ENCODE measurements at places on chromosomes 4 and X.

DNA sequence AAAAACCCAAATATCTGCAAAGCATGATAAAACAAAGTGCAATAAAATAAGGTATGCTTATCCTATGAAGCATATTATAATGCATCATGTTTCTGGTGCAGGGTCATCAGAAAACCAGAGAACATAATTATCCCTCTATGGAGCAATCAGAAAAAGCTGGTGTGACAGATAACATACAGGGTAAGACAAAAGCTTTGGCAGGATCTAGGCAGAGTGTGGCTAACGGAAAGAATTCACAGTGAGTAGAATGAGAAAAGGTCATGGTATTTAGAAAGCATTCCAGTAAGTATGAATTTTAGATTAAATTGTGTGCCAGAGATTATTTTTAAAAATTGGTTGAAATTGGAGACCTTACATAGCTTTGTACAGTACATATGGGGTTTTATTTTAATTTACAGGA is 29.0 kb upstream of the UGT2B4 start:
- DNase-seq, result peak; percentile 67

DNA sequence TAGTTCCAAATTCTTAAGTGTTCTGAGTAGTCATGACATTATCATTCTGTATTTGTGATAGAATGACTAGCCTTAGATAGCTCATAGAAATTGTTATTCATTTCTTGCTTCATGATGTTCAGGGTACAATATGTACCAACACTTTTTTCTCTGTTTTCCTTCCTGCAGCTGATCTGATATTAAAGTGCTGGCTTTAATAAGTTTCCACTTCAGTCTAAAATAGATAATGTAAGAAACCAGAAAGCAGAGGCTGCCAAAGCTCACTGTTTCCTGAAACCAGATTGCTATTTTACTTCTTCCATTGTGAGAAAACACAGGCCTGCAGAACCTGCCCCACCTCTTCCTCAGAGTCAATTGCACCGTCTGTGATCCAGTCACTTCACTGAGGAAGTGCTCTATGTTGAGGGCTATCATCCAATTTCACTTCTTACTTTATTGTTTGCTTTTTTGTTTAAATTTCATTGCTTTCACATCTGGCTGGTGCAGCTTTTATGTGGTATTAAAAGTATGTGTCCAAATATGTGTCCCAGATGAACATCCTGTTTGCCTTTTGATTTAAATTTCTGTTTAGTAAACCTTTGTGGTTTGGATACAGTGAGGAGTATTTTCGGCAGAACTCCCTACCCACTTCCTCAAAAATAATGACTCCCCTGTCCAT is 652.1 kb downstream of the ANKRD50 start:
- peak; percentile 24 for DNase-seq

DNA sequence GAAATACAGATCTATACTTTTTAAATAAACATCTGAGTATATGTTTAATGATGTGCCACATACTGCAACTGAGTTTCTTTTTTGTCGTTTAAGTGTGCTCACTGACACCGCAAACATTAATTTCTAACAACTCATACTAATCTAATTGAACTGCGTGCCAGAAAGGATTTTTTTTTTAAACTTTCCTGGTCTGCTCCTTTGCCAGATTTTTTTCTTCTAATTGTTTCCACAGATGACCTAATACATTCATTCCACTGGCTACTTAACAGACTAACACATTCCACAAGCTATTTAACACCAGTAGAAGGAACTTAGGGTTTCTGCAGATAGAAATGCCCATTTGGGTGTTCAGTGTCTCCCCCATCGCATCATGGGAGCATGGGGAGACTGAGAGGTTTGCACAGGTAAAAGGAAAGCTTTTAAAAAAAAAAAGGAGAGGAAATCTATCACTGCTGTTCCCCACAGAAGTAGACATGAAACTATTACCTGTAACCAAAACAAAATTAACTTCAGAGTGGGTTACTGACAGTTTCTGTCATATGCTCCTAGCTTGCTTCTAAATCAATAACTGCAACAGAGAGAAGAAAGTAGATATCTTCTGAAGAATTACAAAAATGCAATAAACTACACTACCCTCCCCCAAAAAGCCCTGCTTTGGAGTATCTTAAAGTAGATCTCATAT is 31.6 kb downstream of the SH3KBP1 start:
- DNase-seq, result peak; percentile 70

GRCh38 chrX:97685753-97686152 is 802.0 kb downstream of the RPA4 start:
- peak; percentile 6 for DNase-seq

DNA sequence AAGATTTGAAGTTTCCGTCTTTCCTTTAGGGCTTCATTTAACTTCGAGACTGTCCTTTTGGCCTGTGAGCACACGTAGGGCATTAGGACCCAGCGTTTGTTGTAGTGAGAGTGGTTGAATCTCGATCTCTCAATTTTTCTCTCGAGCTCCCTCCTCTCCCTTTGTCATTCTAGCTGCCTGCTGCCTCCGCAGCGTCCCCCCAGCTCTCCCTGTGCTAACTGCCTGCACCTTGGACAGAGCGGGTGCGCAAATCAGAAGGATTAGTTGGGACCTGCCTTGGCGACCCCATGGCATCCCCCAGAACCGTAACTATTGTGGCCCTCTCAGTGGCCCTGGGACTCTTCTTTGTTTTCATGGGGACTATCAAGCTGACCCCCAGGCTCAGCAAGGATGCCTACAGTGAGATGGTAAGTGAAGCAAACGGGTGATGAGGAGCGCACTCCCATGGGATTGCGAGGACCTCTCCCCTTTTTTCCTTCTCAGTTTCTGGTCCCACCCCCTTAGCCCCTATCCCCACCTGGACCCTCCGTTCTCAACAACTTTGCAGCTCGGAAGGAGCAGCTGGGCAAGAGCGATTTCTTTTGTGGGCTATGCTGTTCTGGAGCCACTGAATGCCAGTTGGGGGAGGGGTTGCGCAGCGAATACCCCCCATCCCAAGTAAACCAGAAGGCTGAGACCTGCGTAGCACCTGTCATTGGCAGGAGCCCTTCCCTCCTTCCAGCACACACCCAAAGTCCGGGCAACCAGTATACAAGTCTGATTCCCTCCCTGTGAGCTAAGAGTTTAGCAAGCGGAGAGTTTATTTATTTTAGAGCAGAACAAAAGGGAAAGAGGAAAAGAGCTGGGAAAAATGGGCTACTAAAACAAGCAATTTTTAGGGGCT is at the start of gene TMEM35A:
Gene TMEM35A (plus strand): TSS at position 164 of the 883 bp plus-strand sequence. CDS start 124 bp downstream, at position 288.
- DNase-seq, result peak; percentile 33

DNA sequence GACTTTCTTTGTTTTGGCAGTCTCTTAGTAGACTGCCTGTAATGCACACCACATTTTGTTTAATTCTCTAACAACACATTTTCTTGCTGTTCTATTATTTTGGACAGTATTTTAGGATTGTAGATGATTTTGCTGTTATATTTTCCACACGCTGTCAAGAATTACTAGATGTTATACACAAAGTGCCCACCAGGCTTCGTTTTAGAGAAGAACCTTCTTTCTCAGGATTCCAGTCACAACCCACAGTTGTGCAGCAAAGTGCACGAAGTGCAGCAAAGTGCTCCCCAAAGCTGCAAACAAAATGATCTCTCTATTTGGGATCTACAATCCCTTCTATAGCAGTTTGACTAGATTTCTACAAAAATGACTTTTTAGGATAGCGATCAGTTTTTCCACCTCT is 2.4 kb downstream of the ZNF141 start:
- DNase-seq, result no peak

GRCh38 chrX:109732807-109733612 is at the start of gene ACSL4:
Gene ACSL4, minus strand, starts transcription at chrX:109733257. Its CDS starts 49,894 bp downstream, at chrX:109683363.
- DNase-seq, result peak; percentile 89

DNA sequence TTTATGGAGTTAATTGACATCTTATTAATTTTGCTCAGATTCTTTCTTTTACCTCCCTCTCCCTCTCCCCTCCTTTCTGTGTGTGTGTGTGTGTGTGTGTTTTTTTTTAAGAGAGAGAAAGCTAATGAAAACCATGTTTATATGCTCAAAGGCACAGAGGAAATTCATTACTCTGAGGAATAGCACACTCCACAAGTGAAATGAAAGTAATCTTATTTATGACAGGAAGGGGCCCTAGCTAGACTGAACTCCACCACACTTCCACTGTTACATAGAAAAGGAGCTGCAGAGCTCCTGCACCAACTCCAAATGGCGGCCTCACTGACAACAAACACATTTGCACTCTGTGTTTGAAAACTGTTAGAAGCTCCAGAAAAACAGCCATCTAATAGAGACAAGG is 150.6 kb downstream of the RASL11B start:
- DNase-seq, result peak; percentile 69

Measured in fibroblast of skin of right biceps (primary cell).